ENCODE measurements at places on chromosomes 12 and 14.

DNA sequence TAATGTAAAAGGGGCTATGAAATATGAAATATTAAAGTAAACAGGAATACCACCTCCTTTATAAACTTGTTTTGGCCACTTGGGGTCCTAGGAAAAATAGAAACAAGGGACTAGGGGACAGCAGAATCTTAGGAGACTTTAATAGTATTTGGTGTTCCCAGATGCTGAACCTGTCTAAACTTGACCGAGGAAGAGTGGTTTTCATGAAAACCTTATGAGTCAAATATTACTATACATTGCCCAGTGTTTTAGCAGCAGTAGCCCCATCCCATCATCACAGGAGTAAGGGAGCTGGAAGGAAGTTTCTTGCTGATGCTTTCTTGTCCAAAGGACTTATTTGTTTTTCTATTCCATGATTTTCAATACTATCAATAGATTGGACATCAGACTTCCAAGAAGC is 177.5 kb upstream of the CAND1 start:
- DNase-seq = no peak

GRCh38 chr14:42980419-42980818 is 1373.7 kb downstream of the LRFN5 start:
- DNase-seq = no peak

DNA sequence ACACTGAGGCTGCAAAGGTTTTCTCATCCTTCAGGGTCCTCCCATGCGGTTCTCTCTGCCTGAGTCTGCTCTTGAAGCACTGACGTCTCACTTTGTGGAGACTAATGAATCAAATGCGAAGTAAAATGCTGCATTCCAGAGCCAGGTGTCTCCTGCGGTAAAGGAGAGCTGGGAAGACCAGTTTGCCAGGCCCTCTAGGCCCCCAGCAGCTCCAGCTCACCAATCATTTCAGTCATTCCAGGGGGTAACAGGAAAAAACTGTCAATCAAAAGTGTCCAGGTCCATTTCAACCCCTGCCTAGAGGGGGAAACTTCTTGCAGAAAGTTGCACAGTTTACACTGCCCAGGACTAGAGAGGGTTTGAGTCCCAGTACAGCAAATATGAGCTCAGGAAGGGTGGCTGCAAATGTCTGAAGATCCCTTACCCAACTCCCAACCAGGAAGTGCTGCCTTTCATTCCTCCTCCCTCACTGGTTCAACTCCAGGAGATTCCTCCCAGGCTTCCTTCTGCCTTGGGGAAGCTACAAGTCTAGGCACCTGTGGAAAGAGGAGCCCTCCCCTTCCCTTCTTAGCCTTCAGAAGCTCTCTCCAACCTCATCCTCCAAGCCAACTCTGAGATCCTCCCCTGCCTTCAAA is 2.7 kb upstream of the NXPH4 start:
- no peak for DNase-seq

DNA sequence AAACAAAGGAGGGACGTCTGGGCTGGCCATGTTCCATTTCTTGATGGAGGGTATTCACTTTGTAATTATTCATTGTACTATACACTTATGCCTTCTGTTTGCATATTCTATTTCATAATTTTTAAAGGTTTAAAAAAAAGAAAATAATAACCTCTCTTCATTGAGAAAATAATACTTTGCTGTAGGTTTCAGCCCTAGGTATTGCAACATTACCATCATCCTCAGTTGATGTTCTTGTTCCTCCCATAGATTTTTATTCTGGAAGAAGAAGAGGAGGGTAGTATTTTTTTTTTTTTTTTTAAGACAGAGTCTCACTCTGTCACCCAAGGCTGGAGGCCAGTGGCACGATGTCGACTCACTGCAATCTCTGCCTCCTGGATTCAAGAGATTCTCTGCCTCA is 54.7 kb downstream of the PHLDA1 start:
- DNase-seq = no peak

All from stimulated activated CD4-positive, alpha-beta T cell treated with anti-CD3 and anti-CD28 coated beads, Interleukin-2, amount 100 ng/mL, for 48 hours (primary cell).